ENCODE measurements at places on chromosomes 4 and X.

DNA sequence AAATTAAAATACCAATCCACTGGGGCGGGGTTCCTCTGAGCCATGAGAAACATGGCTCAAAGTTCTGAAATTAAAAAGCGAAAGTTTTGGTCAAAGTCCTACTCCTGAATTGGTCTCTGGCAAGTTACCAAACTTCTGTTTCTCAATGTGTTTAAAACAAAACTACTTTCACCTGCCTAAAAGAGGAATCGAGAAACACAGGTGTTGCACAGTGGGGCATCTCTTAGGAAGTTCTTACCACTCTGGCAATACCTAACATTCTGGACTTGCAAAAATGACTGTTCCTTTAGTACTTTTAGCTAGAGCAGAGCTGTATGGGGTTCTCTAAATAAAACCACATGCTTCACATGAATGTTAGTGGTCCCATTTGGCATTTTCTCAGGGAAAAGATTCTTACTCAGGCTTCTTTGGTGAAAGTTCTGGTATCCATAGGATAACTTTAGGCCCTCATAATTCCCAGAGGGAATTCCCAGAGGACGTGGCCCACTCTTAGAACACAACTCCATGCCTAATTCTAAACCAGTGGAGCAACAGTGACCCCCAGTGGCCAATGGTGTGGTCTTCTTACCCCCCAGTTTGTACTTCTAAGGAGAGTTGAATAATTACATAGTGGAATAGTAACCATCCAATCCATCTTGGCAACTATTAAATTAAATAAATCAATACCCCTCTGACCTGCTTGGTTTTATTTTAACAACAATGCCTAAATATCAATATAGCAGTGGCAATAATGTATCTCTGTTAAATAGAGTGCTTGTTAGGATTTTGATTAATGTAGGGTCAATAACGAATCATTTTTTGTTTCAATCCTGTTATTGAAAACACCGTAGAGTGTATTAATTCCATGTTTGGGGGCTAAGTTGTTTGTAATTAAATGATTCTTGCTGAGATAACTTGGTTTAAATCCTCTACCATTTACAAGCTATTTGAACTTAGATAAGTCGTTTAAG, 21.9 kb downstream of the BMP3 start:
- DNase-seq, result no peak

- DNase-seq, result no peak
These were observed 155.3 kb upstream of the ADGRL3 start for GRCh38 chr4:61044837-61045236.

GRCh38 chr4:26916195-26916594, 55.6 kb downstream of the STIM2 start:
- no peak for DNase-seq

- no peak for DNase-seq
These were observed 30.9 kb downstream of the AADAT start for GRCh38 chr4:170058826-170059225.

- no peak for DNase-seq
These were observed 140.7 kb upstream of the KLHL4 start for GRCh38 chrX:87376896-87377295.

DNA sequence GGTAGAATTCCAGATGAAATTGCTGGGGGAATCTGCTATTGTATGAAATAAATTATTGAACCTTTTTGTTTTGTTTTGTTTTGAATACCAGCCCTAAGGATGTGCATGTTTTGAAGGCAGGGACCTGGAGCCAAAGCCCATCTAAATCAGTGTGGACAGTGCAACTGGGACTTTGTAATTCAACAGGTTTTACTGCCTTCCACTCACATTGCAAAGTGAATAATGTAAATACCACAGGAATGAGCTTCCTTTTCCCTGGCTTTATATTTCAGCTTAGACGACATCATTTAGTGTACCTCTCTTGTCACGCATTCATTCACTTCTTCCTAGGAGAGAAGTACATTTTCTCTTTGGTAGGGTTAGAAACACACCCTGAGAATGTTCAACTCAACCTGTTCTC, 795.0 kb downstream of the CENPC start:
- DNase-seq, result no peak

- no peak for DNase-seq
These were observed 694.0 kb downstream of the KCTD8 start for GRCh38 chr4:43754566-43754965.

- DNase-seq, result no peak
These were observed 113.0 kb downstream of the UCHL1 start for GRCh38 chr4:41369680-41370079.

DNA sequence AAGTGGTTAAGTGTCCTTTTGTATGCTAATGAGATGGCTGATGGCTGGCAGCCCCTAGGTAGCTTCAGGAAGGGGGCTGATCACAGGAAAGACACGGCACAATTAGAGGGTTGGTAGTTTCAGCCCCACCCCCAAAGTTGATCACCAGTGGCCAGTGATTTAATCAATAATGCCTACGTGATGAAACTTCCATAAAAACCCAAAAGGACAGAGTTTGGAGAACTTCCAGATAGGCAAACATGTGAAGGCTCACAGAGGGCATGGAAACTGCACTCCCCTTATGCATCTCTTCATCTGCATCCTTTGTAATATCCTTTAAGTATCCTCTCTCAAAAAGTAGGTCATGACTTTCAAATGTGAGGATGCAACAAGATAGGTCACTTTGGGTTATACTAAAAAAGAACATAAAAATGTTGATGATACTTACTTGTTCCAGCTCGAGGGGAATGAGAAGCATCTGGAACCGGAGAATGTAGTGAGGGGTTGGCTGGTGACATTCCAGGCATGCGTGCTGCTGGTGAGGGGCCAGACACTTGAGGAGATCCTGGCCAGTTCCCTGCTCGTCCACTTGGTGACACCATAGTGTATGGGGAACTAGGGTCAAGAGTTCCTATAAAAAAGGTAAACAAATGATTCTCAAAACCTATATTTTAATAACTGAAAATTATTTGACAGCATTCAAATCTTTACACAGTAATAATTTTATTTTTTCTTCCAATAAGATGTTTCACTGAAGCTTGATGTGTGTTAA, 16.7 kb upstream of the CXorf38 start:
- no peak for DNase-seq

DNA sequence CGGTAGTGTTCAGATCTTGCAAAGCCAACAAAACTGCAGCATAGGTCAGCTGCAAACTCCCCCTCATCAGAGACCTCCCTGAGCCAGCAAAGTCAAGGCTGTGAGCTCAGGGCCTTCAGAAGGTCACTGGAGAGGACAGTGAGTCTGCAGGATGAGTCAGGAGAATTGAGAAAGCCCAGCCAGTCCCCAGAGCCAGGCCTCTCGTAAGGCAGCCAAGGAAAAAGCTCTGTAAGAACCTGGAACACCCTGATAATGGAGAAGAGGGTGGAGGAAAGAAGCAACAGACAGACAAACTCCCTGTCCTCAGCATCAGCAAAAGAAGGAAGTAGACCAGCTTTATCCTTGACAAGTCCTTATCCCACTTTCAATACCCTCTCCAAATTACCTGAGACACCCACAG, 33.0 kb downstream of the GRIA3 start:
- no peak for DNase-seq

GRCh38 chrX:69311936-69312670, 146.8 kb upstream of the PJA1 start:
- no peak for DNase-seq

Data from stimulated activated CD8-positive, alpha-beta memory T cell treated with anti-CD3 and anti-CD28 coated beads, Interleukin-7, amount 100 ng/mL, for 48 hours (primary cell).